ENCODE measurements at places on chromosomes 7 and 10.

DNA sequence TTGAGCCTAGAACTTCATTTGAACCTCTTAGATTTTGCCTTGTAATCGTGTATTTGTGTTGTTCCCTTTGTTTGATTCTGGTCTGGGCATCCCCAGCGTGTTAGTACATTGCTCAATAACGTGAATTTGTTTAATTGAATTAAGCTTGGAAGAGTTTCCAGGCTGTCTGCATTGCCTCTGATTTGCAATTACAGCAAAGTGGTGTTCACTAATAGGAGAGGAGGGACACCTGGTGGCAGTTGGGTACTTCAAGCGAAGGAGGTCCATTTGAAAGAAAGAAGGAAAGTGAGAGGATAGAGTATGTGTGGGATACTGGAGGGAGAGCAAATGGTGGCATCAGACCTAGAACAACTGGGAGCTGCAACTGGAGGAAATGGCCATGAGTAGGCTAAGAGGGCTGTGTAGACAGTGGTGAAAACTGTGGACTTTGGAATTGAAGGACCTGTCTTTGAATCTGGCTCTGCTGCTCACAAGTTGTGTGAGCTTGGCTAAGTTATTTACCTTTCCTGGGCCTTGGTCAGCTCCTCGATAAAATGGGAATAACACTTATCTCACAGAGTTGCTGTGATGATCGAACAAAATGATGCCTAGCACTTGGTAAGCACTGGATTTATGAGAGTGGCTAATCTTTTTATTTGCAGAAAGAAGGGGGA, 15.1 kb downstream of the LSMEM1 start:
- DNase-seq: peak; percentile 67

GRCh38 chr7:141649137-141649864, 52.7 kb downstream of the DENND11 start:
- no peak for DNase-seq

- DNase-seq: no peak
These were observed 228.4 kb upstream of the TAC1 start for GRCh38 chr7:97503367-97504094.

DNA sequence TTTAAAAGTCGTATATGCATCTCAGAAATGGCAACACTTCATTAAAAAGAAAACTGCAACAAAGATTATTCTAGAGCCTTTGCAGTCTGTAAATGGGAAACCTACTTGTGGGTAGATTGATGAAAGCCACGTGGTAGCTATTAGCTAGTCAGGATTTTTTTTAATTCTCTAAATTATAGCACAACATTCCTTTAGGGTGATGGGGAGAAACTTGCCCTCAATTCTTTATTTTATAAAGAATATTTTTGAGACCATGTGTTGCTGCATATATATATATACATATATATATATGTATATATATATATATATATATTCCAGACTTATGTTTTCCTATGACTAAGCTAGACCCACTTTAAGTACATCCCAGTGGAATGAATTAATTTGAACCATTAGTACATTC, 118.0 kb downstream of the PPP1R3A start:
- no peak for DNase-seq

DNA sequence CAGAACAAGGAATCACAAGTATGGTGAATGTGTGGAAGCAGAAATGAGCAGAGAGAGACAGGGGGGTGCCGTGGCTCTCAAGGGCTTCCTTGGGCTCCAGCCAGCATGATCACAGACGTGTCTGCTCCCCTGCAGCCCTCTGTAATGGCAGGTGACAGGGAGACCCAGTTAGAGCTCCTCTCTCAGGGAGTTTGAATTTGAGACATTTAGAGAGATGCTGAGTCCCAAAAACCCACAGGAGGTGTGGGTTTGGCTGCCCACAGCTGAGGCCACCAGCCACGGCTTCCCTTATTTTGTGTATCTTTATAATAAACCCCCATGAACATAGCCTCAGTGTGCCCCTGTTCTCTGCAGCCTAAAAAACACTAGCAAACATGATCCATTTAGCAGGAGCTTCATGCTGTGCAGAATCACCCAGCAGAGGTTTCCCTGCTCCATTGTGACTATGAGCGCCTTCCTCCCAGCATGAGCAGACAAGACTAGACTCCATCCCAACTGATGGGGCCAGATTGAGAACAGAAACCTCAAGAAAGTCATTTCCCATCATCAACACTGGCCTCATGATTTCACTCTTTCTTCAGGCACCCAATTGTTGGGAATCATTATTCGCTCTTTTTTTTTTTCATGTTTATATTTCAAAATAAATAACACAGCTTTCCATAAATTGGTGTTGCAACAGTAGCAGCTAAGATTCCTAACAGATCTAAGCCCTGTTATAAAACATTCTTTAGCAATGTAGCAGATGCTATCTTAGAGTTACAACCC, 13.4 kb downstream of the NOD1 start:
- no peak for DNase-seq

GRCh38 chr7:104983578-104984539, 30.1 kb upstream of the KMT2E start:
- peak; percentile 73 for DNase-seq

- no peak for DNase-seq
These were observed 40.1 kb upstream of the LRRC4 start for GRCh38 chr7:128071376-128071775.

GRCh38 chr10:59432207-59432900, 70.0 kb upstream of the FAM13C start:
- no peak for DNase-seq
